CD4-positive, alpha-beta T cell treated with Interleukin-4 for 1 hour (primary cell): ENCODE measurements at places on chromosomes 16 and 17.
A peak's percentile ranks its signal among the peaks of the same experiment; 100 is the strongest.

DNA sequence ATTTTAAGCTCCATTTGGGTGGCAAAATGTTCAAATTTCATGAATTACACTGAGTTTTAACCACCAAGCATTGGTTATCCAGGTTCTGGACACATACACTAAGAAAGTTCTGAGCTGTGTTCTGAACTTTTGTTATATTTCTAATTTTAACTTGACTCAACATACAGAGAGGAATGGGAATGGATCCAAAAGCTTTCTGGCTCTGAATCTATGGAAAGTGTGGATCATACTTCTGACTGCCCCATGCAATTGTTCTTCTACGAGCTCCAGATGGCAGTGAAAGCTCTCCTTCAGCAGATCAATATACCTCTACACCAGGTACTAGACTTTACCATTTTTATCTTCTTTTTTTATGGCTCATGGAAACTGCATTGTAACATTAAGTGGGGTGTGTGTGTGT, 113.0 kb upstream of the NOG start:
- DNase-seq: no peak

DNA sequence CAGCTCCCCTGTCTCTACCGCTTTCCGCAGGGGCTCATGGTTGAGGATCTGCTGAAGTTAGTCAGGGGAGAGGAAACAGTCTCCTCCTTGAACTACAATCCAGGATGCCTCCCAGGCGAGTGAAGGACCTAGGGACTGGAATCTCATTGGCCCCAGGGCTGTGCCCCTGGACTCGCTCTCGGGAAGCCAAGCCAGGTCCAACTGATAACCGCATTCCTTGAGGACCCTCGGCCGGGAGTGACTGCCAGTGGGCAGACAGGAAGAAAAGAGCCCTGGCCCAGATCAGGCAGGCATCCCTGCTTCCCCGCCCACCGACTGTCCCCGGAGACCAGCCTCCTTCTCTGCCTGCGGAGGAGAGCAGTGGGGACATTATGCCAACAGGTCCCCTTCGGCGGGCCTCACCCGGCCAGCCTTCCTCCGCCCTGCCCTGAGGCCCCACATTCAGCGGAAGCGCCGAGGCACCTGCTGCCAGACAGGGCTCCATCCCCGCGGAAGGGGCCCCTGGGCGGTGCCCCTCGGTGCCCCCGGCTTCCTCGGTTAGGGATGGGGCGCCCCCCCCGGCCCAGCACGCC, 776 bp downstream of the LRRC75A start:
- DNase-seq: no peak

DNA sequence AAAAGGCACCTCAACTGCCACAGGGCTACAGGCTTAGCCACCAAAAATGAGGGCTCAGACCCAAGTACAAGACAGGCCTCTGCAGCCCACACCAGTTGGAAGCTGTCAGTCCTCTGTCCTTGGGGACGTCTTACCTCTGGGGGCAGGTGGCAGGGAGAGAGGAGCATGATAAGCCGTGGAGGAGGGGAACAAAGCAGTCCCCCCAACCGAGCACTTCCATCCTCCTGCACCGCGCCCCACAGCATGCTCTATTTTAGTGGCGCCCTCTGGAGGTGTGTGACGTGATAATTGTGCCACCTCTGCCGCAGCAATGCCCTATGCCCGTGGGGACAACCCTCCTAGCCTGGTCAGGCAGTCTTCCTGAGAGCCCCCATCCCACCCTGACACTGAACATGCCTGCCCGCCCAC, 13.6 kb downstream of the G6PC3 start:
- peak; percentile 21 for DNase-seq

DNA sequence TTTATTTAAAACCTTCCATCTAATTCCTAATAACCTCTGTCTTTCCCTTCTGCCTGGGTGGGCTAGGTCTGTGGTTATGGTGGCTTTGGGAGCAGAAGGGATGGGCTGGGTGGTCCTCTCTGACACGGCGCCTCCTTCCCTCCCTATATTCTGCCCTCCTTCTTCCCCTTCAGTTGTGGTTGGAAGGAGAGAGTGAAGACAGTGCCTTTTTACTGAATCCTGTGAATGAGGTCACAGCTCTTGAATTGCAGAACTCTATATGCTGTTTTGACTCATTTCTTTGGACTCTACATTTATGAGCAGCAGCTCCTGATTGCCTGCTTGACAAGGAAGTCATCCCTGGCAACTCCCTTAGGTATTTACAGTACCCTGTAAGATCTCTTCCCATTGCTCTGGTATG, 256.0 kb upstream of the ELAC2 start:
- DNase-seq: no peak

- no peak for DNase-seq
Observed at GRCh38 chr16:22693638-22694340, 120.2 kb upstream of the HS3ST2 start.

GRCh38 chr16:66476328-66477027, 49.4 kb downstream of the BEAN1 start:
- peak; percentile 51 for DNase-seq

- DNase-seq: no peak
Observed at GRCh38 chr17:42485680-42486079, 27.0 kb downstream of the ATP6V0A1 start.

- DNase-seq: no peak
Observed at GRCh38 chr17:15744885-15745284, 12.8 kb downstream of the TBC1D26 start.

DNA sequence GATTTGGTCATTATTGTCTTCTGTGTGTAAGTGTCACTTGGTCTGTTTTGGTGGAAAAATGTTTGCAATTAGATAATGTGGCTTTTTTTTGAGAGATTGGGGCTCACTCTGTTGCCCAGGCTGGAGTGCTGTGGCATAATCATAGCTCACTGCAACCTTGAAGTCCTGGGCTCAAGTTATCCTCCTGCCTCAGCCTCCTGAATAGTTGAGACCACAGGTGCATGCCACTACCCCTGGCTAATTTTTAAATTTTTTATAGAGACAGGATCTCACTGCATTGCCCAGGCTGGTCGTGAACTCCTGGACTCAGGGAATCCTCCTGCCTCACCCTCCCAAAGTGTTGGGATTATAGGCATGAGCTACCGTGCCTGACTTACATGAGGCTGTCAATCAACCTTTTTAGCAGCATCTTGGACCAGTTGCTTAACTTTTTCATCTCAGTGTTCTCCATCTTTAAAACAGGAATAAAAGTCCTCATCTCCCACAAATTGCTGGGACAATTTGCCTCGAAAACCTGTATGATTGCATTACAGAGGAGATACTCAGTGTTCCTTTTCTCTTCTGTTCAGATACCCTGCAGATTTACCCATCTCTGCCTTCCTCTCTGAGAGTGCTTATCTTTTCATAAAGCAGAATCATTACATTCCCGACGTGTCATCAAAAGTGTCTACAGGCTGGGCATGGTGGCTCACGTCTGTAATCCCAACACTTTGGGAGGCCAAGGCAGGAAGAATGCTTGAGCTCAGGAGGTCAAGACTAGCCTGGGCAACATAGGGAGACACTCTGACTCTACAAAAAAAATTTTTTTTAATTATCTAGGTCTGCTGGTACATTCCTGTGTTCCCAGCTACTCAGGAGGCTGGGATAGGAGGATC, 19.1 kb downstream of the ACSF2 start:
- no peak for DNase-seq

GRCh38 chr17:57732062-57732461, 13.0 kb downstream of the CCDC182 start:
- no peak for DNase-seq
